ENCODE measurements at places on chromosomes 1 and 21.

GRCh38 chr1:25053576-25054250 lies 123.6 kb upstream of the RUNX3 start:
- DNase-seq: no peak

DNA sequence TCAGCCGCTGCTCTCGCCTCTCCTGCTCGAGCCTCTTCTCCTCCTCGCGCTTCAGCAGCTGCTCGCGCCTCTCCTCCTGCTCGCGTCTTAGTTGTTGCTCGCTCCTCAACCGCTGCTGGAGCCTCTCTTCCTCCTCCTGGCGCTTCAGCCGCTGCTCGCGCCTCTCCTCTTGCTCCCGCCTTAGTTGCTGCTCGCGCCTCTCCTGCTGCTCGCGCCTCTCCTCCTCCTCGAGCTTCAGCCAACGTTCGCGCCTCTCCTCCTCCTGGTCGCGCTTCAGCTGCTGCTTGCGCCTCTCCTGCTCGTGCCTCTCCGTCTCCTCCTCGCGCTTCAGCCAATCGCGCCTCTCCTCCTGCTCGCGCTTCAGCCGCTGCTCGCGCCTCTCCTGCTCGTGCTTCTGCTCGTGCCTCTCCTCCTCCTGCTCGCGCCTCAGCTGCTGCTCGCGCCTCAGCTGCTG lies 3.7 kb downstream of the TCHH start:
- DNase-seq: peak; percentile 55

GRCh38 chr1:234893725-234894630 lies 234.7 kb downstream of the TOMM20 start:
- DNase-seq: peak; percentile 83

DNA sequence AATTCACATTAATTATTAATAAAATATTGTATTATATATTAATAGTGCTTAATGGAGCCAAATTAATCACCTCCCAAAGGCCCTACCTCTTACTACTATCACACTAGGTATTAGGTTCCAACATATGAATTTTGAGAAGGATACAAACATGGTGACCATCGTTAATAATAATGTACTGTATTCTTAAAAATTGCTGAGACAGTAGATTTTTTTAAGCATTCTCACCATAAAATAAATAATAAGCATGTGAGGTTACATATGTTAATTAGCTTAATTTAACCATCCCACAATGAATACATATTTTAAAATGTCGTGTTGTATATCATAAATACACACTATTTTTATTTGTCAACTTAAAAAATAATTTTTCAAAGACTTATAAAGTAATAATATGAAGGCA lies 299.2 kb upstream of the NR5A2 start:
- no peak for DNase-seq

DNA sequence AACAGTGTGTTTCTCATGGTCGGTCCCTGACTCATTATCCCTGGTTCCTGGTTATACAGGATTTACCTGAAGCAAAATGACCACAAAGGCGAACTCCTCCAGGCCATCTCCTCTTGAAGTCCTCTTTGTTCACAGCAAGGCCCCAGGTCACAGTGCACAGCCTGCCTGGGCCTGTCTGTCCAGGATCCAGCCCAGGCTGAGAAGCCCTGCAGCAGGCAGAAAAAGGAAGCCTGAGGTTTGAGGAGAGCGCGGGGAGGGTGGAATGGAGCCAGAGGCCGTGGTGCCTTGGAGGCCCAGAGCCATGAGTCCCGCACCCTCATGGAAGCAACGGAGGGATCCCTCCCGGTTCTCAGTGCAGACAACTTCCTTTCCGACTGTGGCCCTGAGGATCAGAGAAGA lies 136.8 kb upstream of the IRF2BP2 start:
- peak; percentile 87 for DNase-seq

DNA sequence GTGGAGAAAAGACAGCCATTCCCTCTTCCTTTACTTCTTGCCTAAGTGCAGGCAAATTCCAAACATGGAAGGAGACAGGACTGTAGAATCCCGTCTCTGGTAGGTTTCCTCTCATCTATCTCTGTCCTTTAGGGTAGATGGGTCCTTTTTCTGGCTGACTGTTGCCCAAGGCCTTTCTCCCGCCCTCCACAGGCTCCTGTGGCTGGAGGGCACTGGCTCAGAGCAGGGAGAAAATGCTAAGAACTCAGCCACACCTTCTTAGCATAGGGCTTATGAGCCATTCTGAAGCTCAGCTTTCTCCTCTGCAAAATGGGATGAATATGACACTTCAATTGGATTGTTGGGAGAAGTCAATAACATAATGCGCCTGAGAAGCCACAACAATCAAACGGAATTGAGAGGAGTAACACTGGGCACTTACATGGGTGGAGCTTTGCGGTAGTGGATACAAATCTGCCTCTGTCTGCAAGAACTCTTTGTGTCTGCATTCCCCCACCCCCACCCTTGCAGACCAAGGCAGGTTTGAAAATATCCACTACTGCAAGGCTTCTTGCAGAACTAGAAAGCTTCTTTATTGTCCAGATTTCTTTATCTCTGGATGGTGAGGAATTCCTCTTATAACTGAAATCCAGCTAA lies 94.7 kb downstream of the CSMD2 start:
- no peak for DNase-seq

DNA sequence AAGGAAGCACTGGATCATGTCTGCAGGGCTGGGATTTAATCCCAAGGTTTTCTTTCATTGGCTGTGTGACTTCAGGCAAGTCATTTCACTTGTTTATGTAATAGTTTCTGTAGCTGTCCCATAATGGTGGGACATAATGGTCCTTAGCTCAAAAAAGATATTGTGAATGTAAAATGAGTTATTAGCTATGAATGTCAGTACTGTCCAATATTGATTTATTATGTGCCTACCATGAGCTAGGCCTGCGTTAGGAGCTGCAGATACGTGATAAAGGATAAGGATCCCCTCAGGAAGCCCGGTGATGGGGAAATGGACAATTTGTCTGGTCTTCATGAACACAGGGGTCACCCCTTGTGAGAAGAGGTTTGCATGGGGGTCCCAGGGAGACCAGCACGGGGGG lies 95.8 kb downstream of the PLXNA2 start:
- no peak for DNase-seq

- DNase-seq: no peak
Observed at GRCh38 chr1:210384625-210385024, 55.9 kb downstream of the HHAT start.

DNA sequence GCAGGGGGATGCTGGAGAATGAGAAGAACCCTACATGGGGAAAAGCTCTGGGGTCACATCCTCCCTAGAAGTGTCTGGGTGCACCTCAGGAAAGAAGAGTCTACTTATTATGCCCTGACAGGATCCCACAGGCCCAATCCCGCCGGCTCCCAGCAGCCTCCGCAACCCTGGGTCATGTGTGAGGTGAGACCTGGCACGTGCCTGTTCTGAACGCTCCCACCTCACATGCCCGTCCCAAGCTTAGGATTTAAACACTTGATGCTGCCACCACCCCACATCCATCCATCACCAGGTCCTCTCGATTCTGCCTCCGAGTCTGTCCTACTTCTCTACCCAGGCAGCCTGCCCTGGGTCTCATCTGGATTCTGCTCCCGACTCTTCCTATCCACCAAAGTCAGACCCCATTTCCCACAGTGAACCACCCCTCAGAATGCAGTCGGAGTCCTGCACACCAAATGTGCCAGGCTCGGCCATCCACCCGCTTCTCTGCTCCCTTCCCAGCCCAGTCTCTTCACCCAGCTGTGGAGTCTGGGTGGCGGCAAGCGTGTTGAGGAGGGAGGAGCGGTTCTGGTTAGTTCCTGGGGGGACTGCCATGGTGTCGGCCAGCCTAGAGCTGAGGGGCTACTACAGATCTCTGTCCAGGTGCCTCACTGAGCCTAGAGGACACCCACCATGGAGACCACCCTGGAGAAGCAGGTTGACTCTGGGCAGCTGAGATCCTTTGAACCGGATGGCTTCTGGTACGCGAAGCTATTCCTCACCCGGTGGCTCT lies 23.9 kb downstream of the SLC2A1 start:
- DNase-seq: peak; percentile 15

DNA sequence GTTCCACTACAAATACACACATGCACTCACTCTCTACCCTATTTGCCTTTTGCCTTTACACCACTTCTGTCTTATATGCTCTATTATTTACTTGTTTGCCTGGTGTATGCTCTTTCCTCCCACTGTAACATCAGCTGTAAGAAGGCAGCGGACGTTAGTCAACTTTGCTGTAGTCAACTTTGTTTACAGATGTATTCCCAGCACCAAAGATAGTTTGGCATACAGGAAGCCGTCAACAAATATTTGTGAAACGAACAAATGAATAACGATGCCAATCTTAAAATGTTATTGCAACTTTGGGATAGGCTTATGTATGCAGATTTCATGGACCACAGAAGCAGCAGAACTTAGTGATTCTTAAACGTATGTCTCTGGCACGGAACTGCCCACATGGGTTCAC lies 138.3 kb upstream of the GALNT2 start:
- DNase-seq: no peak

DNA sequence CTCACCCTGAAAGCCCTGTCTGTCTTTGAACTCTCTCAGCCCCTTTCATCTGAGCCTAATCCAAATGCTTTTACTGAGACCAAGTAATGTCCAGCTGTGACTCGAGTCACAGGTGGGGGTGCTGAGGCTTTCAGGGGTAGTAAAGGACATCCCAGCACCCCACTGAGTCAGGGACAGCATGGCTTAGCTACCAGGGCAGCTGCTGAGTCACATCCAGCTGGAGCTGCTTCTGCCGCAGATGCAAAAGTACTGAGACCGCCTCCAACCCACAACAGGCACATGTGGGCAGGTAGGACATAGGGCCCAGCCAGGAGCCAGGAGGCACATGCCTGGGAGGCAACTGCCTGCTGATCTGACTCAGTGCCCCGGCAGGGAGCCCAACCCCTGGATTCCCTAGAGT lies 6.7 kb upstream of the VSIG8 start:
- DNase-seq: peak; percentile 88

All from epithelial cell of esophagus (primary cell).